ENCODE measurements at places on chromosomes 3 and 15.

DNA sequence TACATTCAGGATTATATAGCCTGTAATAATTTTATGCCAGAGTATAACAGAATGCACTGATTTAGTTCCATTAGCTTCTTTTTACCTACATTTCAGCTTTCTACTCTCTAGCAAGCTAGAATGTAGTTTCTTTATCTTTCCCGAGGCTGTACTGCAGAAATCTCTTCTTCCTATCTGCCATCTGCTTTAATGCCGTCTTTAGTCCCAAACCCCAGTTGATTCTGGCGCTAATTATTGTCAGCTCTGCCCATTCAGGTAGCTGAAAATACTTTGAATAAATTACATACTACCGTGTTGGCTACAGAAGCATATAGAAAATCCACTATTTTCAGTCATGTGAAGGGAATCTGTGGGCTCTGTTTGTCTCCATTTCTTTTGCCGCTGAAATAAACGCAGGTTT, 706.7 kb downstream of the NTRK3 start:
- no peak for DNase-seq

DNA sequence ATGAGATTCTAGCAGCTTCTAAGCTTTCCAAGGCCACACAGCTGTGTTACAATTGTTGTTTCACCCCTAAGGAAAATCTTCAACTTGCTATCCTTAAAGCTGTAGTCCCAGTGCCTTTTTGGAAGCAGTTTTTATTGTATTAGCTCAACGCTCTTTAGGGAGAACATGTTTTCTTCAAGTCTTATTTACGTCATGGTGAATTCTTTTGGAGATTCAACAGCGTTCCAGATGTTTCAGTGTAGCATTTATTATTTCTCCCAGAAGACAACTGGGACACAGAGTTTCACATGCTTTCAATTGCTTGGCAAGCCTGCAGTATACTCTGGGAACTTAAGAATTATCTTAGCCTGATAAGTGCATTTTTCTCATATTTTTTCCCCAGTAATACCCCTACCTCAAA, 888.3 kb downstream of the PLOD2 start:
- DNase-seq, result peak; percentile 50

- DNase-seq, result no peak
Measured at GRCh38 chr3:149221783-149222517, at the start of gene CP. CP (minus strand) TSS chr3:149221829; CDS start chr3:149221792, 37 bp downstream.

- no peak for DNase-seq
Measured at GRCh38 chr3:5133239-5134018, 11.3 kb downstream of the ARL8B start.

DNA sequence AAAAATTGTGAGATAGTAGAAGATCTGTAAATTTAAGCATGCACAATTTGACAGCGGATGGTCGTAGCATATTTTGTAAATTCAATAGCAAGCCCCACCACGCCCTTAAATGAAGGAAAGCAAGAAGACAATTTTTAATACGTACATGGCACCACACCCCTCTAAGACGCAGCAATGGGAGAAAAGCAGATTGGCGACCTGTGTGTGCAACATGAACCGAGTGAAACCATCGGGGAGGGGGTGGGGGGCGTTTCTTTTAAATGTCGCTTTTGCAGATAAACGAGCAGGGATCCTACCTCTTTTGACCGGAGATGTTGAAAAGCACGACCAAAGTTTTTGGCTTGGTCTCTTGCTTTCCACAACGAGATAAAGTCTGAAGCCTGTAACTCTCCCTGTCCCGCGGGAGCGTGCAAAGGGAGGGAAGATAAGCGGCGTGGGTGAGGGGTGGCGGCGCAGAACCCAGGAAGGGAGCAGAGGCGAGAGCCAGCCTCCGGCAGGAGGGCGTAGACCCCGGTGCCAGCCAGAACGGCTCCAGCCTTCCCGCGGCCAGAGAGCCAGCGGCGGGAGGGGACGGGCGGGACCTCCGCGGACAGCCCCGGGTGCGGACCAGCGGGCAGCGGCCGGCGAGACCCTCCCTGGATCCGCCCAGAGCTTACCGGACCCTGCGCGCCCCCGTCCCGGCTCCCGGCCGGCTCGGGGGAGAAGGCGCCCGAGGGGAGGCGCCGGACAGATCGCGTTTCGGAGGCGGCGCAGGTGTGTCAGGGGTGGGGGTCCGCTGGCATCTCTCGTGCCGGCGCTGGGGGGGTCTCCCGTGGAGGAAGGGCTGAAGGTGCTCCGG, at the start of gene CHL1:
Gene CHL1 (plus strand): TSS at position 453 of the 838 bp plus-strand sequence. CDS start 123,014 bp downstream, outside the sequence.
- no peak for DNase-seq

- DNase-seq, result no peak
Measured at GRCh38 chr3:127391436-127392155, 103.8 kb upstream of the PRR20G start.

- peak; percentile 95 for DNase-seq
Measured at GRCh38 chr3:123749711-123750110, 134.4 kb downstream of the MYLK start.

- DNase-seq, result peak; percentile 17
Measured at GRCh38 chr15:45314960-45315359, 62.9 kb downstream of the SLC28A2 start.

- no peak for DNase-seq
Measured at GRCh38 chr15:80419546-80419945, 15.4 kb downstream of the ARNT2 start.

DNA sequence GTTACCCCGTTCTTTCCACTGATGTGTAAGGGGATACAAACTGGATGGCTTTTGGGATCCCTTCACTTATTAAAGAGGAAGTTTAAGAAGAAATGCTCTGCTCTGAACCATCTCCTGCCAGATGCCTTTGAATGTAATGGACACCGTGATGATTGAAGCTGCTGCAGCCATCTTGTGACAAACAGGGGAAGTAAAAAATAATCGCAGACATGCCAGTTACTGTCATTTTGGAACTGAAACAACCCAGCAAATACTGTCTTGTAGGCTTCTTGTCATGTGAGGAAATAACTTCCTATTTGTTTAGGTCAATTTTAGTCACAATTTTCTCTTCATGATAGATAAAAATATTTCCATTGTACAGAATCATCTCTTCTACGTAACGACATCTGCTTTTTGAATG, 224.0 kb downstream of the CHL1 start:
- no peak for DNase-seq

DNA sequence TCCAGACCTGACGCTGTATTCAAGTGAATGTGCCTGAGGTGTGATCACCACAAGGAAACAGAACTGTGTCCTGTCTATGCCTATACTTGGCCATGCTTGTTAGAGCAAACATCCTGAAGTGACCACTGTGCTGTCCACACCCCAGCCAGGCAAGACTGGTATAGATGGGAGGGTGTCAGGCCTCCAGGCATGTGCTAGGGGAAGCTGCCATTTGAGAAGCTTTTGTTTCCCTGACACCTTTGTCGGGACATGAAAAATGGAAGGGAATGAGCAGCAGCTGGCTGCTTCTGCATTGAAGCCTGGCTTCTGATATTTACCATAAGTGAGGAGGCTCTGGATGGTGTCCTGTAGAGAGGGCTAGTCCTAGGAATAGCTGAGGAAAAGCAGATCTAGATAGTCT, 106.2 kb downstream of the CPNE4 start:
- no peak for DNase-seq

DNA sequence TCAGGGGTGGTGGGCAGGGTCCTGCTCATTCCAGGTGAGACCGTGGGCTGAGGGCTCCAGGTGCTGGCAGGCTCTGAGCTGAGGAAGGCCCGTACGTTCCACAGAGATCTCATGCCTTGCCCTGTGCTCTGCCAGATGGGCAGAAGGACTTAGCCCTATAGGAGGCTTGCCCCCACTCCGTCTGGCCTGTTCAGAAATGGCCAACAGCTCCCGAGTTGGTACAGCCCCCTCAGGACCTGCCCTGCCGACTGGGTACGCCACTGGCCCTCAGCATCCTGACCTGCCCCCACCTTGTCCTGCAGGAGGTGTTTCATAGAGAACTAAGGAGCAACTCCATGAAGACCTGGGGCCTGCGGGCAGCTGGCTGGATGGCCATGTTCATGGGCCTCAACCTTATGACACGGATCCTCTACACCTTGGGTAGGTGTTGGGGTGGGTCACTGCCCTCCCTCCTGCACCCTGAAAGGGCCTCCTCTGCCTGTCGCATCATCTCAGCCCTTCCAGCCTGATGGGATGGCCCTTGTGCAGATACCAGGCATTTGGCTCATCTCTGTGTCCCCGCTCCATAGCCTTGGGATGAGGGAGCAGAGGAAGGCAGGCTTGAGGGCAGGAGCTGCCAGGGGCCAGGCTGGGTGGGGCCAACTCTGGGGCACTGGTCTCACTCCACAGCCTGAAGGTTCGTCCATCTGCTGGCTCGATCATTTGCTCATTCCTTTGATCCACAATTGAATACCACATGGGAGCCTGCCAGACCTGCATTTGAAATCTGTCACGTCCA, 14.2 kb downstream of the TMEM43 start:
- DNase-seq, result no peak

DNA sequence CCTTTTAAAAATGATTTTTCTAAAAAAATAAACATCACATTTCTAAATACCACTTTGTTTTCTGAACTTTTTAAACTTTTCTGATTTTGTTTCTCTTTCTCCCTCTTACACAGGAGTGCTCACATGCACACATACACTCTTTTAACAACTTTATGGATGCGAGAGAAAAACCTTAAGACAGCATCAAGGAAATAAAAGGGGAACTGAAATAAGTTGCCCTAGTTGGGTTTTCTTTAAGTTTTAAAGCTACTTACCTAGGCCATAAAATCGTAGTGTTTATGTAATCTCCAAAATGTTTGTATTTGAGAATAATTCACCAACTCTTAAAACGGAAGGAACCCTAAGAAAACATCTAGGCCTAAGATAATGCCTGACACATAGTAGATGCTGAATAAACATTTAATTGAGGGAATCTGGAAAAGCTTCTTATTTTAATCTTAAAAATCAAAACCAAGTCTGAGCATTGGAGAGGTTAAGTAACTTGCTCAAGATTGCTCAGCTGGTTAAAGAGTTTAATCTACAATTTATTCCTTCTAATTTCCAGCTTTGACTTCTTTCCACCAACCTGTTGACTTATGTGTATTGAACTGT, 1.2 kb upstream of the BBX start:
- DNase-seq, result no peak

DNA sequence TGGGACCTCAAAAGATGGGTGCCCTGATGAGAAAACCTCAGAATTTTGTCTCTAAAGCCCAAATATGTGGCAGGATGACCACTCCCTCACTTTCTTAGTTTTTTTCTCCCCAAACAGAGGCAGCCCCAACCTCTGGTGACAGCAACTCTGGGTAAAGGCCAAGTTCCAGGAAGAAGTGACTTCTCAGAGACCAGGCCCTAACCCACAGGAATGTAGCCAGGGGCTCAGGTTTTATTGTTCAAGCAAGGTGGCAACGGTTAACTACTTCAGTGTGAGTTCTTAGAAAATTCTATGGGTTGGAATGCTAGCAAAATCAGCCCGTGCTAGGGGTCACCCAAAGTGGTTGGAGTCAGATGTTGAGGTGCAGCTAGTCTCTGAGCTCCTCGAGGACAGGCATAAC, 5.1 kb upstream of the DNAJA4 start:
- peak; percentile 4 for DNase-seq

- DNase-seq, result no peak
Measured at GRCh38 chr3:97970156-97970555, 2.1 kb downstream of the RIOX2 start.

- no peak for DNase-seq
Measured at GRCh38 chr3:18188491-18188890, 236.6 kb downstream of the SATB1 start.

DNA sequence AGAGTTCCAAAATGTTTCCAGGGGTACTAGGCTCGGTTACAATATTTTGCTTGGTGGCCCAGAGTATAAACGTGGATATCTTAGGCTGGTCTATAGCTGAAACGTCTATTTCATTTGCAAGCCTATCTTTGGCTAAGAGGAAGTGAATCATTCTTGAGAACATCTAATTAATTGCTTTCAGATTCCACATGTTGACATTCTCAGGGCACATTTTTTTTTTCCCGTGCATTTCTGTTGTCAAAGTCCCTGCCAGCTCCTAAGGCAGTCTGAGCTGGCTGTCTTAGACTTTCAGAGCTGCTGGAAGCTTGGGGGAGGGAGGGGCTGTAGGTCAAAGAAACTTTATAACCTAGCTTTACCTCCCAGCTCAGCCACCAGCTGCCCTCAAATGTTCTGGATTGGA, 23.2 kb upstream of the LAMP3 start:
- DNase-seq, result peak; percentile 84

- no peak for DNase-seq
Measured at GRCh38 chr15:85555875-85556617, 175.6 kb downstream of the AKAP13 start.

GRCh38 chr3:70374179-70374578, 61.7 kb upstream of the MDFIC2 start:
- no peak for DNase-seq

GRCh38 chr3:51949121-51949520, 6.1 kb upstream of the GPR62 start:
- DNase-seq, result no peak

DNA sequence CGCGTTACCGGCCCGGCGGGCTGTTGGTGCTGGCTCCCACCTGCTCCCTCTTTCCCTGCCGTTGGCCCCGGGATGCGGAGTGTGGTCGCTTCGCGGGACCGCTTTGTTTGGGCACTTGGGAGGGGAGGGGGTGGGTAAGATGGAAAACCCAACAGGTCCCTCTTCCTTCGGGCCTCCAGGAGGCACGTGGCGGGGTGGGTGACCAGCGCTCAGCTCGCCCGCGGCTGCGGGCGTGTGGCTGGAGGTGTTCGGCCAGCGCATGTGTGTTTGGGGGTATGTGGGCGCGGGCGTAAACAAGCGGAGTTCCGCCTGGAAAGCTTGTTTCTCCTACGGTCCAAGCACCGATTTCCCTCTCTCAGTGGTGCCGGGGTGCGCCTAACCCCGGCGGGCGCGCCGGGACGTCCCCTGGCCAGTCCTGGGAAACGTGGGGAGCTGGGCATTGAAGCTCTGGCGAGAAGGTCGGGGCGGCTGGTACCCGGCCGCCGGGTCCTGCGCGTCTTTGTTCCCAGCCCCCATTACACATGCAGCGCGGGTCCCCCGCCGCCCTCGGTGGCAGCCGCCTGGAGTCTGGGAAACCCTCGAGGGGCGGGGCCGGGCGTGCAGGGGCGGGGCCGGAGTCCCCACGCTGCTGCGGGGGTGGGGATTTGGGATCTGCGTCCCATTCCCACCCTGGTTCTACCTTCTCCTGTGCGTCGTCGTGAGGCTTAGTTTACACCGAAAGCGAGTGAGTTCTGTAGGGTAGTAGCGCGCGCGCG, 1.4 kb downstream of the ACVR2B start:
- peak; percentile 34 for DNase-seq

DNA sequence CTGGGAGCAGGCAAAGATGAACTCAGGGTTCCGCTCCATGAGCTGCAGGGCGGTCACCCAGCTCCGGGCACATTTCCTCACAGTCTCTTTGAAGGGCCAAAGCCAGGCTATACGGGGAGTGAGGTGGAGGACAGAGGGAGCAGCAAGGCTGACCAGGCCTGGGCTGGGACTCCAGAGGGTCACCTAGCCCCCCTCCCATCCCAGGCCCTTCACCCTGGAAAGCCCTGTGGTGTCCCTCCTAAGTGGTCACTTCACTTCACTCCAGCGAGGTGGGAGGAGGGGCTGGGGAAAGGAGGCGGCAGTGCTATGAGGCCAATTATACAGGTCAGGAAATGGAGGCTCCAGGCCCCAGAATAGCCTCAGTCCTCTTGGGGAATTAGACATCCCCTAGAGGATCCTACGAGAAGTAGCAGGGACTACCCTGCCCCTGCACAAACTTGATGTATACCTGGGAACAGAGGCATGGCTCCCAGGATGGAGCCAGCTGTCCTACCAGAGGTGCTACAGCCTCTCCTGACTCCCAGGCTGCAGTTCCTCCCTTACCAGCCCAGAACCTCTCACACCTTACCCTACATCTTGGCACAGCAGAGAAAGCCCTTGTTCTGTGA, 5.7 kb downstream of the MAN2C1 start:
- DNase-seq, result no peak

Data from fibroblast of upper back skin (primary cell).